MCF 10A (cell line): ENCODE measurements at places on chromosomes 3 and 15. TPM values are rescaled to one million over a fixed set of nuclear protein-coding genes. Genes with fewer than 3 reads are reported as not detected.
A peak's percentile ranks its signal among the peaks of the same experiment; 100 is the strongest.

Gene RHCG
- total RNA-seq = not detected in 2 replicates

Gene RRP9
- 60.8 and 80.2 TPM in 2 replicates for total RNA-seq

- H3K27ac ChIP-seq = no peak overlapping the region
- peaks cover 11% of the 10 kb centered on the region for H3K4me1 ChIP-seq
- no peaks in the 10 kb centered on the region for H3K27me3 ChIP-seq
Observed at GRCh38 chr3:40627095-40627494, 102.3 kb downstream of the ZNF621 start.

- DNase-seq = no peak
- no peaks in the 10 kb centered on the region for H3K36me3 ChIP-seq
- H3K27ac ChIP-seq = no peak overlapping the region
- peak overlapping the region; percentile 39 for H3K4me3 ChIP-seq
Observed at GRCh38 chr3:194072691-194073279, 63.2 kb upstream of the HES1 start.

DNA sequence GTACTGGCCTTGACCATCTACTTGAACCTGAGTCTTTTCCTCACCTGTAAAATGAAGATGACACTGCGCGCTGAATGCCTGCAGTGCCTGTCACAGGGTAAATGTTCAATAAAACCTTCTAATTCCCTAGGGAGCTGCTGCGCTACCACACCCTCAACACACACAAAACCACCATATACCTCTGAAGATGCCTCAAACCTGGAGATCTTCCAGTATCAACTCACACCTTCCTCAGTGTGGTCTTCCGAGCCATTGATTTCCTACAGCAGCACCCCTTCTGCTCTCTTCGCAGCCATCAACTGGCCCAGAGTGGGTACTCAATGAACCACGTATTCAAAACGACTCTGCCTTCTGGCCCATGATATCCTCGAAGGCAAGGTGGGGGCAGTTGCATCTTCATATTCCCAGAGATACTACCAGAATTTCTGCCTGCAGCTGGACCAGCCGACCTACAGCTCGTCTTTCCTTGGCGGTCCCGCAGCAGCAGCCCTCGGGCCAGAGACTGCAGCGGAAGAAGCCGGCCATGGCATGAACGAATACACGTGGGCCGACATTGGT is 695 bp downstream of the RPL32 start:
- DNase-seq = no peak
- H3K27ac ChIP-seq = peak overlapping the region; percentile 100
- H3K36me3 ChIP-seq = peaks cover 59% of the 10 kb centered on the region
- no peaks in the 10 kb centered on the region for H3K27me3 ChIP-seq
- H3K4me3 ChIP-seq = peak overlapping the region; percentile 96
- peaks cover 23% of the 10 kb centered on the region for H3K4me1 ChIP-seq

GRCh38 chr3:113531826-113532697 is at the start of gene SIDT1:
Gene SIDT1 (plus strand): TSS chr3:113532555. CDS start chr3:113533022, 467 bp downstream.
- H3K4me3 ChIP-seq = peak within 1 kb of the TSS; percentile 83
- H3K27me3 ChIP-seq = peaks cover 69% of the 10 kb centered on the region
- no peaks in the 10 kb centered on the region for H3K36me3 ChIP-seq
- H3K27ac ChIP-seq = peak within 1 kb of the TSS; percentile 11
- peak; percentile 35 for DNase-seq
- peaks cover 20% of the 10 kb centered on the region for H3K4me1 ChIP-seq

DNA sequence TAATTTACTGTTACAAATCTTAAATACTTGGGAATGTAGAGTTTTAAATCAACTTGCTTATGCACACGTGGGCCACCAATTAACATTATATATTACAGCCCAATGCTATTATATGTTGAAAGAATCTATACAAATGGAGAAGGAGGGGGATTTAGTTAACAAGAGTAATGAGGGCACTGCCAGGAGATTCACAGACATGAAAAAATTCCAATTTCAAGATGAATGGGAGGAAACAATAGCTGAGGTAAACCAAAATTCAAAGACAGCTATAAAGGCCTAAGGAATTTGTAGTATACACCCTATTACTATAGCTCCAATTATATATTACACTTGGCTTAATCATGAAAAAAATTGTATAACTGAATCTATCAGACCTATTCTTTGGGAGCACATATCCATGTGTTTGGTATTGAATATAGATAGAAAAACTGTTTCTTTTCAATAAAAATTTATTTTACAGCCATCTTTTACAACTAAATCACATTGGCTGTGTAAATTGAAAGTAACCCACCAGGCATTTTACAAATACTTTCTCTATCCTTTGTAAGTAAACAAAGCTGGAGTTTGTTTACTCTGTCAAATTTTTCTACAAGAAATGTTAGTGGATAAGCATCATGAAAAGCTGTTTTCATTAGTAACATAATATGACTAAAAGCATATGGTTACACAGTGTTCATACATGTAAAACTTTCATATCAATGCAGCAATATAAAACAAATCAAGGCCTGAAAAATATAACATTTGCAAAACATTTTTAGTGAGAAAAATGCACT is 1045.8 kb downstream of the ROBO1 start:
- H3K27ac ChIP-seq = peak overlapping the region; percentile 19
- no peaks in the 10 kb centered on the region for H3K27me3 ChIP-seq
- peaks cover 11% of the 10 kb centered on the region for H3K4me1 ChIP-seq
- H3K4me3 ChIP-seq = no peak overlapping the region
- no peak for DNase-seq
- H3K36me3 ChIP-seq = no peaks in the 10 kb centered on the region

- no peaks in the 10 kb centered on the region for H3K27me3 ChIP-seq
- DNase-seq = no peak
- H3K4me3 ChIP-seq = no peak overlapping the region
- H3K36me3 ChIP-seq = peaks cover 85% of the 10 kb centered on the region
Observed at GRCh38 chr3:185914911-185915629, 22.7 kb downstream of the TRA2B start.

DNA sequence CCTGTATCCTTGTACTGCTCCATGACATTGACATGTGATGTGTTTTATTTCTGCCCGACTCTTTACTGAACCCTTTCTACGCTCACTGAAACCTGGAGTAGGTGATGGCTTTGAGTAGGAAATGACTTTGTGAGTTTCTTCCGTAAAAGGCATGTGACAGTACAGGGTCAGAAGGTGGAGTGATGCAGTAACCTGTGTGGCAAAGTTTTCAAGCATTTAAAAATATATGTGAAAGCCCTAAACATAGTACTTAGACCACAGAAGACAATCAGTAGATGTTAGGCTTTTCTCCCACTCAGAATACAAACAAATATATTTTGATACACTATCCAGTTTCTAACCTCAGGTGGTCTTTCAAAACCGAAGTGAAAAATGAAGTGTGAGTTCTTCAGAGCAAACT is 31.3 kb upstream of the SACM1L start:
- H3K4me1 ChIP-seq = peaks cover 10% of the 10 kb centered on the region
- peaks cover 12% of the 10 kb centered on the region for H3K36me3 ChIP-seq
- no peak overlapping the region for H3K27ac ChIP-seq
- H3K4me3 ChIP-seq = no peak overlapping the region
- no peaks in the 10 kb centered on the region for H3K27me3 ChIP-seq

DNA sequence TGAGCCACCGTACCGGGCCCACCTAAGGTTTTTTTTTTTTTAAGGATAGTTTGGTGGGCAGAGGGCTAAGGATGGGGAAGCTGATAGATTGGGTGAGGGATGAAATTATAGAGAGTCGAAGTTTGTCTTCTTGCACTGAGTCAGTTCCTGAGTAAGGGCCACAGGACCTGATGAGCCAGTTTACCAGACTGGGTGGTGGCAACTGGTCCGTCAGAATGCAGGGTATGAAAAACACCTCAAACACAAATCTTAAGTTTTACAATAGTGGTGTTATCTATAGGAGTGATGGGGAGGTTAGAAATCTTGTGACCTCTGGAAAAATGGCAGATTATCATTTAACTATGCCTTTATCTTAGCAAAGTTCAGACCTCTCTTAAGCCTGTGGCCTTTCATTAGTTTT is 2.8 kb downstream of the ZNF860 start:
- no peaks in the 10 kb centered on the region for H3K27me3 ChIP-seq
- H3K4me3 ChIP-seq = no peak overlapping the region
- H3K4me1 ChIP-seq = peaks cover 21% of the 10 kb centered on the region
- H3K27ac ChIP-seq = peak overlapping the region; percentile 66

DNA sequence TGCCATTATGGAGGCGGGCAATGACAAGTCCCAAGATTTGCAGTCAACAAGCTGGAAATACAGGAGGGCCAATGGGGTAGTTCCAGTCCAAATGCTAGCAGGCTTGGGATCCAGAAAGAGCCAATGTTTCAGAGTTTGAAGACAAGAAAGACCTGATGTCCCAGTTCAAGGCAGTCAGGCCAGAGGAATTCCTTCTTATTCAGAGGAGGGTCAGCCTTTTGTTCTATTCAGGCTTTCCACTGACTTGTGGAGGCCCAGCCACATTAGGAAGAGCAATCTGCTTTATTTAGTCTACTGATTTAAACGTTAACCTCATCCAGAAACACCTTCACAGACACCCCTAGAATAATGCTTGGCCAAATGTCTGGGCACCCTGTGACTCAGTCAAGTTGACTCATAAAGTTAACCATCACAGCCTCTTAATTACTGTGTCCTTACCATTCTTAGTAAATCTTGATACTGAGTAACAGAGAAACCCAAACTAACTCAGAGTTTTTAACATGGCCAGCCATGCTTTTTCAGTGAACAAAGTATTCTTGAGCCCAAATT is 50.9 kb upstream of the NPHP3 start:
- no peak overlapping the region for H3K27ac ChIP-seq
- H3K4me1 ChIP-seq = no peaks in the 10 kb centered on the region
- DNase-seq = no peak
- H3K36me3 ChIP-seq = no peaks in the 10 kb centered on the region
- H3K4me3 ChIP-seq = no peak overlapping the region
- peaks cover 11% of the 10 kb centered on the region for H3K27me3 ChIP-seq
